ENCODE measurements at places on chromosomes 16 and 17.

DNA sequence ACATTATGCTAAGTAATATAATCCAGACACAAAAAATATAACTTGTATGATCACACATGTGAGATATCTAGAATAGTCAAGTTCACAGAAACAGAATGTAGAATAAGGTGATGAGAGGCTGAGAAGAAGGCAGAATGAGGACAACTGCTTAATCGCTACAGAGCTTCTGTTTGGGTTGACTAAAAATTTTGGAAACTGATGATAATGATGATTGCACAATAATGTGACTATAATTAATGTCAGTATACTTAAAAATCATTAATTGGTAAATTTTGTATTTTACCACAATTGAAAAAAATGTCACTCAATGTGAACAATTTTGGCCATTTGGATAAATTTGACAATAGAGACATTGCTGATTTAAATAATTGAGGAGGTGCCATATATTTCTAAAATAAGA is 1374.4 kb upstream of the CDH8 start:
- no peak for DNase-seq
- H3K27ac ChIP-seq = no peak overlapping the region
- no peaks in the 10 kb centered on the region for H3K4me1 ChIP-seq
- H3K4me3 ChIP-seq = no peak overlapping the region
- no peaks in the 10 kb centered on the region for H3K36me3 ChIP-seq

DNA sequence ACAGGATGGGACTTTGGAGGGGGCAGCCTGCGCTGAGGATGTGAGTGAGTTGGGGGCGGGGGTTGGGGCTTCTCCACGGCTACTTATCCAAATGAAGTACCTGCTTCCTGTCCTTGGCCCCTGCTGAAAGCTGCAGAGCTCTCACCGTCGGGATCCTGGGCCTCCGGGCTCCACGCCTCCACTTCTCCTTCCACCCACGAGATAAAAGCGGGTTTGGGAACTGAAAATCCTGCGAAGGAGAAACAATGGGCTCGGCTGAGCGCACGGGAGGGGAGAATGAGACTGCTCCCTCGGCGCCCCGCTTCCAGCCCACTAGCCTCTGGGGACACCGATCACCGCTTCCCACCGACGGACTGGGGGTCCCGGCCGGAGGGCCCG is 486 bp downstream of the ZNF785 start:
- H3K4me3 ChIP-seq = peak overlapping the region; percentile 84
- no peak for DNase-seq
- H3K36me3 ChIP-seq = no peaks in the 10 kb centered on the region
- peak overlapping the region; percentile 94 for H3K27ac ChIP-seq
- no peaks in the 10 kb centered on the region for H3K27me3 ChIP-seq
- no peaks in the 10 kb centered on the region for H3K4me1 ChIP-seq

GRCh38 chr17:50051606-50052005 is 4.3 kb upstream of the ITGA3 start:
- H3K27me3 ChIP-seq = no peaks in the 10 kb centered on the region
- H3K4me3 ChIP-seq = no peak overlapping the region
- H3K27ac ChIP-seq = no peak overlapping the region
- DNase-seq = no peak
- no peaks in the 10 kb centered on the region for H3K36me3 ChIP-seq

DNA sequence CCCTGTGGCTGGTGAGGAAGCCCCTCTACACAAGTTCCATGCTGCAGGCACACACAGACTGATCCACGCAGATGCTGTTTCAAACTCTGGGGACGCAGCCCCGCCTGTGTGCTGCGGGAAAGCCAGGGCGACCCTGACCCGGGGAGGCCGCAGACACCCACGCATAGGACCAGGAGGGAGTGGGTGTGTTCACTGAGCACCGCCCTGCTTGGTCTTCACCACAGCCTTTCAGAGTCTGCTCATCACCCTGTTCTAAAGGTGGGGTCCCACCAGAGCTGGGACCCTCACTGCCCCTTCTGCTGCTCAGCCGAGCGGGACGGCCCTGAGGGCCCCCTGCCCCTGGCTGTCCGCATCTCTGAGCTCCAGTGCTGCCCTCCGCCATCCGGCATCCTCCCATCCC is 7.5 kb downstream of the TSPAN10 start:
- no peak for DNase-seq
- no peak overlapping the region for H3K4me3 ChIP-seq
- no peak overlapping the region for H3K27ac ChIP-seq
- no peaks in the 10 kb centered on the region for H3K4me1 ChIP-seq

GRCh38 chr17:77191244-77191643 is 50.5 kb downstream of the SEC14L1 start:
- H3K4me3 ChIP-seq = no peak overlapping the region
- DNase-seq = no peak
- no peak overlapping the region for H3K27ac ChIP-seq
- H3K27me3 ChIP-seq = no peaks in the 10 kb centered on the region
- H3K4me1 ChIP-seq = no peaks in the 10 kb centered on the region

DNA sequence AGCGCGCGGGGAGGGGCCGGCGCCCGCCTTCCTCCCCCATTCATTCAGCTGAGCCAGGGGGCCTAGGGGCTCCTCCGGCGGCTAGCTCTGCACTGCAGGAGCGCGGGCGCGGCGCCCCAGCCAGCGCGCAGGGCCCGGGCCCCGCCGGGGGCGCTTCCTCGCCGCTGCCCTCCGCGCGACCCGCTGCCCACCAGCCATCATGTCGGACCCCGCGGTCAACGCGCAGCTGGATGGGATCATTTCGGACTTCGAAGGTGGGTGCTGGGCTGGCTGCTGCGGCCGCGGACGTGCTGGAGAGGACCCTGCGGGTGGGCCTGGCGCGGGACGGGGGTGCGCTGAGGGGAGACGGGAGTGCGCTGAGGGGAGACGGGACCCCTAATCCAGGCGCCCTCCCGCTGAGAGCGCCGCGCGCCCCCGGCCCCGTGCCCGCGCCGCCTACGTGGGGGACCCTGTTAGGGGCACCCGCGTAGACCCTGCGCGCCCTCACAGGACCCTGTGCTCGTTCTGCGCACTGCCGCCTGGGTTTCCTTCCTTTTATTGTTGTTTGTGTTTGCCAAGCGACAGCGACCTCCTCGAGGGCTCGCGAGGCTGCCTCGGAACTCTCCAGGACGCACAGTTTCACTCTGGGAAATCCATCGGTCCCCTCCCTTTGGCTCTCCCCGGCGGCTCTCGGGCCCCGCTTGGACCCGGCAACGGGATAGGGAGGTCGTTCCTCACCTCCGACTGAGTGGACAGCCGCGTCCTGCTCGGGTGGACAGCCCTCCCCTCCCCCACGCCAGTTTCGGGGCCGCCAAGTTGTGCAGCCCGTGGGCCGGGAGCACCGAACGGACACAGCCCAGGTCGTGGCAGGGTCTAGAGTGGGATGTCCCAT is 232.8 kb downstream of the SEC14L1 start:
- no peak for DNase-seq
- peak overlapping the region; percentile 57 for H3K4me3 ChIP-seq
- H3K27me3 ChIP-seq = no peaks in the 10 kb centered on the region
- H3K36me3 ChIP-seq = no peaks in the 10 kb centered on the region

- no peak overlapping the region for H3K4me3 ChIP-seq
- peak overlapping the region; percentile 18 for H3K27ac ChIP-seq
- DNase-seq = no peak
- H3K4me1 ChIP-seq = peaks cover 2% of the 10 kb centered on the region
Observed at GRCh38 chr17:10733666-10734065, 3.8 kb upstream of the TMEM220 start.

DNA sequence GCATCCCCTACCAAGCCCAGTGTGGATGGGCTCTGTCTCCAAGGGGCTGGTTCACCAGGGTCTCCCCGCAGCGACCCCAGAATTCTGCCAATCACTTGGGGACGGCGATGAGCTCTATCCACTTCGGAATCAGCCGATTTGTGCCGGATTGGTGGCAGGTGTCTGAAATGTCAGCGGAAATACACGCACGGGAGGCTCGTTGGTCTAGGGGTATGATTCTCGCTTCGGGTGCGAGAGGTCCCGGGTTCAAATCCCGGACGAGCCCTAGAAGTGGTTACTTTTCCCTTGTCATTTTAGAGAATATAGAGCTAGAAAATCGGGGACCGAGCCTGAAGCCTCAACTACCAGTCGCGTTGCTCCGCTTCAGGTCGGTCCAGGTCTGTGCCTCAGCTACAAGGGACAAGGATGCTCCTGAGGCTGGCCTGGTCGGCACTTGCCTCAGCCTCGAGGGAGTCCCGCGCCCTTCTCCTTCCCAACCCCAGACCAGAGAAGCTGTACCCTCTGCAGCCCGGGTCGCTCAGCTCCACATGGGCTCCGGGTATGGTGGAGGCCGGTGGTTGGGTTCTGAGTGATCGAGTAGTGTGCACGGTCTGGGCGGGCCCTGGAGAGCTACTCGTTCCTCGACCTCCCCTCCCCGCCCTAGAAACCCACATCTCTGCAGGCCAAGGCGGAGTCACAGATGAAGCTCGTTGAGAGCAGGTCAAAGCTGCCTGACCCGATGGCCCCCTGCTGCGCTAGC is 16.0 kb upstream of the OR1F1 start:
- H3K27me3 ChIP-seq = peaks cover 84% of the 10 kb centered on the region
- H3K4me1 ChIP-seq = no peaks in the 10 kb centered on the region
- no peaks in the 10 kb centered on the region for H3K36me3 ChIP-seq
- H3K27ac ChIP-seq = no peak overlapping the region

DNA sequence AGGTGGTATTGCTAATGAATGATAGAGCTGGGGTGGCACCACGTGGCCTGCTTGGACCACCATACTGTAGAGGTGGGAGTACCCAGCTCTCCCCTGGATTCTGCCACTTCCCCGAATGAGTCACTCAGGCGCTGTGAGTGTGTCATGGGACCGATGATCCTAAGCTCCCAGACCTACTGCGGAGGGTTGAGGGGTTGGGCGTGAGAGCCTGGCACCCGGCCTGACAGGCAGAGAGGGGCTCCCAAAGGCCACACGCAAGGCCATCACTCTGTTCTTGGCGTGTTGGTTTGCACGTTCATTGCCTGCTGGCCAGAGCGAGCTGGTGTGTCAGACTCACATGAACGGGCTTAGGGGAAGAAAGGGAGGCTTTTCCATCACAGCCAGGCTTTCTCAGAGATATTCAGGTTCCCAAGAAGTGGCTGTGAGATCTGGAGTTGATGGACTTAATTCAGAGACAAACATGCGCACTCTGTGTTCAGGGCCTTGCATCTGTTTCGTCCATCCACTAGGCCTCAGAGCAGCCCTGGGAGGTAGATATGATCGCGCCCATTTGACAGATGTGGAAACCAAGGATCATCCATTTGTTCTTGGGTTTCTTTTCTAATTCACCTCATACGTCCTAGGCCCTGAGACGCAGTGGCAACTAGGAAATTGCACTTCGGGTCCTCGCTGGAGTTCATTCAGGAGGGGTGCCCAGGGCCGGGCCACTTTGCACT is 41.4 kb downstream of the CMIP start:
- H3K36me3 ChIP-seq = no peaks in the 10 kb centered on the region
- H3K4me1 ChIP-seq = no peaks in the 10 kb centered on the region
- no peak for DNase-seq
- no peak overlapping the region for H3K4me3 ChIP-seq

GRCh38 chr17:40331743-40332641 is 23.0 kb downstream of the RARA start:
- no peaks in the 10 kb centered on the region for H3K36me3 ChIP-seq
- peaks cover 41% of the 10 kb centered on the region for H3K4me1 ChIP-seq
- H3K27me3 ChIP-seq = no peaks in the 10 kb centered on the region
- no peak overlapping the region for H3K4me3 ChIP-seq
- DNase-seq = peak; percentile 63

- H3K27ac ChIP-seq = no peak overlapping the region
- no peak for DNase-seq
- H3K4me1 ChIP-seq = no peaks in the 10 kb centered on the region
- H3K27me3 ChIP-seq = no peaks in the 10 kb centered on the region
Observed at GRCh38 chr16:54361246-54361645, 74.7 kb upstream of the IRX3 start.

- DNase-seq = no peak
- no peak overlapping the region for H3K27ac ChIP-seq
- no peaks in the 10 kb centered on the region for H3K27me3 ChIP-seq
- peaks cover 16% of the 10 kb centered on the region for H3K4me1 ChIP-seq
- H3K4me3 ChIP-seq = no peak overlapping the region
- no peaks in the 10 kb centered on the region for H3K36me3 ChIP-seq
Observed at GRCh38 chr17:73301369-73301768, 10.4 kb downstream of the CDC42EP4 start.

- H3K4me3 ChIP-seq = no peak overlapping the region
- H3K36me3 ChIP-seq = no peaks in the 10 kb centered on the region
- no peak for DNase-seq
- H3K27ac ChIP-seq = no peak overlapping the region
- no peaks in the 10 kb centered on the region for H3K4me1 ChIP-seq
- H3K27me3 ChIP-seq = no peaks in the 10 kb centered on the region
Observed at GRCh38 chr17:21539146-21539545, 153.2 kb upstream of the KCNJ18 start.

DNA sequence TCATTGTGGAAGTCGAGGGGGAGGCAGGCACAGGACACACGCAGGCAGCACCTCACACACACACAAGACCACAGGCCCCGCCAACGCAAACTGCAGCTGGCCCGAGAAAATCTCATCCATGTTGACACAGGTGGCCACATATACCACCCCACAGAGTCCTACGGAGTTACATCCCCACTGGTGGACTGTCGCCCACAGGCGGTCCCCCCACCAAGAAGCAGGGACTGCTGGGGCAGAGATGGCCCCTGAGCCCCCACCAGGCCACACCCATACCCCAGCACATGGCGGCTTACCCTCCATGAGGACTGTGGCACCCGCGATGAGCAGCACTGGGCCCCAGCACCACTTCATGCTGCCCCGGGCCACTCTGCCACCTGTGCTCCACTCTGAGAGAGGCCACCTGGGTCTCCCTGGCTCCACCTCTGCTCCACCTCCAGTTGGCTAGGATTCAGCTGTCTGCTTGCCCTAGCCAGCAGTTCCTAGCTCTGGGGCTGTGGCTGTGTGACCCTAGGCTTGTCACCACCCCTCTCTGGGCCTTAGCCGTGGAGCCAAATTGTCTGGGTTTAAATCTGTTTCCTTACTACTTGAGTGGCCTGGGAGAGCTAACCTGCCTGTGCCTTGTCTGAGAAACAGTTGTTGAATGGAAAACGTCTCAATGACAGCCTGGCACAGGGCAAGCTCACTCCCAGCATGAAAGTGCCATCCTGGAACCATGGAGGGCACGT is at the start of gene PRSS53:
Gene PRSS53 (minus strand): TSS at position 485 of the 725 bp plus-strand sequence. CDS start 134 bp downstream, at position 351.
- no peaks in the 10 kb centered on the region for H3K36me3 ChIP-seq
- H3K4me1 ChIP-seq = peaks cover 6% of the 10 kb centered on the region
- DNase-seq = no peak
- H3K27ac ChIP-seq = no peak within 1 kb of the TSS

GRCh38 chr17:34173241-34173640 is 81.8 kb upstream of the CCL2 start:
- no peak overlapping the region for H3K4me3 ChIP-seq
- H3K36me3 ChIP-seq = no peaks in the 10 kb centered on the region
- H3K4me1 ChIP-seq = no peaks in the 10 kb centered on the region
- DNase-seq = no peak
- no peak overlapping the region for H3K27ac ChIP-seq

- DNase-seq = no peak
- H3K27me3 ChIP-seq = no peaks in the 10 kb centered on the region
- no peaks in the 10 kb centered on the region for H3K36me3 ChIP-seq
- H3K4me1 ChIP-seq = no peaks in the 10 kb centered on the region
Observed at GRCh38 chr17:35521150-35521549, 16.3 kb downstream of the SLFN12L start.

- H3K4me1 ChIP-seq = no peaks in the 10 kb centered on the region
- H3K27me3 ChIP-seq = no peaks in the 10 kb centered on the region
- no peak for DNase-seq
- no peaks in the 10 kb centered on the region for H3K36me3 ChIP-seq
Observed at GRCh38 chr17:81153340-81153803, 11.9 kb upstream of the PVALEF start.
